ENCODE measurements at places on chromosomes 13 and 19.

DNA sequence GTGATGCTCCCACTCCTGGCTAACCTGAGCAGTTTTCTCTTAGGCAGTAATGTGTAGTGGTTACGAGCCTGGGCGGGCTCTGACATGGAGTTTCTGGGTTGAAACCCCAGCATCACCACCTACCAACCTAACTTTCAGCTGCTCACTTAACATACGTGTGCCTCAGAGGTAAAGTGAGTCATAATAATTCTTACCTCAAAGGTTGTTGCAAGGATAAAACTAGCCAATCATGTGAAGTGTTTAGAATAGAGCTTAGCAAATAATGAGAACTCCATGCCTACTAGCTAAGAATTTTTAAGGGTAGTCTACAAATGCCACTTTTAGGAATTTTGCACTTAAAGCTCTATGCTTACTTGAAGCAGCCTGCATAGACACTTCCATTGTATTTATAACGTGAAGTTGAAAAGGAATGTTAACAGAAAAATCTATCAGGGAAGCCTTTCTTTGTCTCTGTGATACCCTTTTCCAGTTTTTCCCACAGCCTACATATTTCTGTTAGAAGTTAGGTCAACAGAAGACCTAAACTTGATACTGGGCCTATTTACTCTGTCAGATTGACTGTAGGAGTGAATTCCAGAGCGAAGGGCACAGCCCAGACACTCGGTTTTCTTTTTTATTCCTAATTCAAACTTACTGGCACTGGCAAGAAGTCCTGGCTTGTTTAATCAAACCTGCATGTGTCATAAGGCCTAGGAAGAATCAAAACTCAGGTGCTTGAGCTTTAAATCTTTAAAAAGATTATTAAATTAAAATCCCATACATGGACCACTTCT lies 90.7 kb downstream of the FREM2 start:
- no peak for DNase-seq

GRCh38 chr19:16417660-16418596 lies 53.8 kb downstream of the EPS15L1 start:
- peak; percentile 79 for DNase-seq

GRCh38 chr13:100602493-100603111 lies 14.0 kb upstream of the GGACT start:
- no peak for DNase-seq

- DNase-seq: no peak
These were observed 210.5 kb downstream of the GPC6 start for GRCh38 chr13:93437081-93437480.

GRCh38 chr13:41459432-41460073 lies 2.2 kb downstream of the RGCC start:
- DNase-seq: no peak

DNA sequence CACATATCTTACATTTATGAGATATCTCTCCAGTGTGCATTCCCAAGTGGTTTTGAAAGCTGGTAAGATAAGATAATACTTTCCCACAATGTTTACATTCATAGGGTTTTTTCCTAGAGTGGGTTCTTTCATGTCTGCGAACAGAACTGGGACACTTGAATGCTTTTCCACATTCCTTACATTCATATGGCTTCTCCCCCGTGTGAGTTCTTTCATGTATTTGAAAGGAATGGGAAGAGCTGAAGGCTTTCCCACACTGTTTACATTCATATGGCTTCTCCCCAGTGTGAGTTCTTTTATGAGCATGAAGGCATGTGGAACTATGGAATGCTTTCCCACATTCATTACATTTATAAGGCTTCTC lies 19.7 kb downstream of the ZNF433 start:
- no peak for DNase-seq

DNA sequence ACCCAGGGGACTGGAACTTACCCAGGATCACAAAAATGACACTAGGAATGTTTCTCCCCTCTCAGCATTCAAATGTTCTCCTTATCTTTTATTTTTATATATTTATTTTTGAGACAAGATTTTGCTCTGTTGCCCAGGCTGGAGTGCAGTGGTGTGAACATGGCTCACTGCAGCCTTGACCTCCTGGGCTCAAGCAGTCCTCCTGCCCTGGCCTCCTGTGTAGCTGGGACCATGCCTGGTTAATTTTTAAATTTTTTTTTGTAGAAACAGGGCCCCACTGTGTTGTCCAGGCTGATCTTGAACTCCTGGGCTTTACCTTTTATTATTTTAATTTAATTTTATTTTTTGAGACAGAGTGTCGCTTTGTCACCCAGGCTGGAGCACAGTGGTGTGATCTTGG lies 108.2 kb downstream of the PCCA start:
- no peak for DNase-seq

DNA sequence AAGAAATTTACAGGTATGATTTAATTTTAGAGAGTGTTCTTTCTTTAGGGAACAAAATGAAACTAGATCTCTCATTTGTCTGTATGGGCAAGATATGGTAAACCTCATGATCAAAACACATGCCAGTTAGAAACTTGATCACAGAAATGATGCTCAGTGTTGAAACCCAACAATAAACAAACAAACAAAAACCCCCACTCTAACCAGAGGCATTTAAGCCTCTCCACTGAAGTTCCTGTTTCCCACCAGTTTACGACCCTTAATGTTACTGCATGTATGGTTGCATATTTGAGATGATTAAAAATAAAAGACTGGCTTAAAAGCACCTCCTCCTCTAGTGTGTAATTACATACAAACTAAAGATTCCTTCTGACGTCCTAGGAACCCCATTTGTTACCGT lies 293.3 kb upstream of the MAB21L1 start:
- no peak for DNase-seq

DNA sequence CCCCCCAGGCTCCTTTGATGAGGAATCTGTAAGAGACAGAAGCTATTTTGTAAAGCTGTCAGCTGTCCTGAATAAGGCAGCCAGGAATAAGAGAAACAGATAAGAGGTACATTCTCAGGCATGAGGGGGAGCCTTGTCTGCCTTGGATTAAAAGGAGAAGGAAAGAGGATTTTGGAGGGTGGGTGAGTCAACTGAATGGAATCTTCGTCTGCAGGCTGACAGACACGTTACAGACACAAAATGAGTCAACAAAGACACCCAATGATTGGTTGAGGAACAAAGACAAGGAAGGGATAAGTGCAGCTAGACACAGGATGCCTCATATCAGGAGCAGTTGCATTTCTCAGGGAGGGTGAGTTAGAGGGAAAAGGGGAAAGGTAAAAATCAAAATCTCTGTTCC lies 162.5 kb downstream of the OLFM4 start:
- DNase-seq: no peak

- DNase-seq: peak; percentile 84
These were observed 5.5 kb upstream of the ADAMTS10 start for GRCh38 chr19:8615813-8616596.

- peak; percentile 67 for DNase-seq
These were observed 798 bp downstream of the SLC1A5 start for GRCh38 chr19:46787331-46788261.

DNA sequence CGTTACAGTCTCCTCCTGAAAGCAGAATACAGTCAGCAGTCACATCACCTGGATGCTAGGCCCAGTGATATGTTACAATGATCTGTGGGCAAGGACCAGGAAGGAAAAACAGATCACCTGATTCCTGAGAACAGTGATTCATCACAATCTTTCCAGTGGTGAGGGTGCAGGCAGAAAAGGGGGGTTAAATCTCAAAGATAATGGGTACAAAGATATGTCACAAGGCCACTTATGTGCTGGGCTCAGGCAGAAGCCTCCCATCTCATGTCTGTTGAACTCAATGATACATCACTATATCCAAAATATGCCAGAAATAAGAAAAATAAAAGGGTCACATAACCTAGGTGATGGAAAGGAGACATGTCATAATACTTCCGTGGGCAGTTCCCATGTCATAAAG lies 10.8 kb upstream of the ZNF91 start:
- no peak for DNase-seq

- DNase-seq: no peak
These were observed 57.1 kb upstream of the HTR2A start for GRCh38 chr13:46953941-46954340.

DNA sequence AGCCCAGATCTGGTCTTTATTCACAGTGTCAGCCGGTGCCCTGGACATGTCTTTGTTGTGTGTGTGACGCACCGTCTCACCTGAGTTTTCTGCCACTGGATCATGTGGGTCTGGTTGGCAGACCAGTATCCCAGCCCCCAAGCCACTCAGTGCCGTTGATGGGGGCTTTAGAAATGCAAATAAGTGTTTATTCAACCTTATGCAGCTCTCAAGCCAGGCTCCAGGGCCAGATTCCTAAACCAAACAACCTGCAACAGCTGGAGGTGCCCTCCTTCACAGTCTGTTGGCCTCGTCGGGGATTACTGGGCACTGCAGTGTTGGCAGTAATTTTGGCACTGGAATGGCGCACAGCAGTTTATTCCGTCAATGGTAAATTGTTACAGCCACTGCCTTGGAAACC lies 21.6 kb downstream of the FAM124A start:
- no peak for DNase-seq

- DNase-seq: no peak
These were observed 5.1 kb downstream of the TBCB start for GRCh38 chr19:36120092-36120983.

DNA sequence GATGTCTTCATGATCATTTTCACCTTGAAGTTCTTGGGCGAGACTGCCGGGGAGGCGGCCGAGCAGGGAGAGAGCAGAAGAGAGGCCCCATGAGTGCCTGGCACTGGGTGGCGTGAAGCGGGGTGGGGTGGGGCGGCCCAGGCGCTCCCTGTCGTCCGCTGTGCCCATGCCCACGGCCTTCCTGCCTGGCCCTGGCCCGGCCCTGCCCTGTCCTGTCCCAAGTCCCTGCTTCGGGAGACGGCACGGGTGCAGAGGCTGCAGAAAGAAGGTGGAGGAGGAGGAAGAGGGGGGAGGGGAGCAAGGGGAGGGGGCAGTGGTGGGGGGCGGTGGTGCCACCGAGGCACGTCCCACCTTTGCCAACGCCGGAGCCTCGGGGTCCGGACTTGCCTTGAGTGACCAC lies 118.4 kb downstream of the PTPRS start:
- no peak for DNase-seq

GRCh38 chr13:32310134-32310706 lies 4.9 kb downstream of the ZAR1L start:
- DNase-seq: peak; percentile 85

GRCh38 chr13:99045396-99045795 lies 67.5 kb upstream of the DOCK9 start:
- no peak for DNase-seq

GRCh38 chr19:40178756-40179155 lies 12.5 kb upstream of the MAP3K10 start:
- DNase-seq: no peak

DNA sequence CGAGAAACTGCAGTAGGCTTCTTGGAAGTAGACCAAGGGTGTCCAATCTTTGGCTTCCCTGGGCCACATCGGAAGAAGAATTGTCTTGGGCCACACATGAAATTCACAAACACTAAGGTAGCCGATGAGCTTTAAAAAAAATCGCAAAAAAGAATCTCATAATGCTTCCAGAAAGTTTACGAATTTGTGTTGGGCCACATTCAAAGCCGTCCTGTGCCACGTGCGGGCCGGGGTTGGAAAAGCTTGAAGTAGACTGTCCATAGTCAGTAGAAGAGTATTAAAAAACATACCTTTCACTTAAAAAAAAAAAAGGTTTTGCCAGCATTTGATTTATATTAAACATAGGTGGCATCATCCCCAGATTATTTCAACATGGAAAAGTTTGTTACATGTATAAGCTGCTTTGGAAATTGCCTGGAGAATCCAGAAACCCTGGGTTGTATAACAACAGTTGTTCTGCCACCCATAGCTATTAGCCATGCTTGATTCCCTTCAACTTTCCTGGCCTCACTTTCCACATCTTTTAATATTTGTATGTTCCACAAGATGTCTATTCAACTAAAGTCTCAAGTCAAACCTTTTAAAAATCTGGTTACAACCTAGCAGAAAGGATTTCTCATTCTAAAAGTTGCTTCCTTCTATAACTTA lies 1.0 kb downstream of the IFT88 start:
- DNase-seq: no peak

DNA sequence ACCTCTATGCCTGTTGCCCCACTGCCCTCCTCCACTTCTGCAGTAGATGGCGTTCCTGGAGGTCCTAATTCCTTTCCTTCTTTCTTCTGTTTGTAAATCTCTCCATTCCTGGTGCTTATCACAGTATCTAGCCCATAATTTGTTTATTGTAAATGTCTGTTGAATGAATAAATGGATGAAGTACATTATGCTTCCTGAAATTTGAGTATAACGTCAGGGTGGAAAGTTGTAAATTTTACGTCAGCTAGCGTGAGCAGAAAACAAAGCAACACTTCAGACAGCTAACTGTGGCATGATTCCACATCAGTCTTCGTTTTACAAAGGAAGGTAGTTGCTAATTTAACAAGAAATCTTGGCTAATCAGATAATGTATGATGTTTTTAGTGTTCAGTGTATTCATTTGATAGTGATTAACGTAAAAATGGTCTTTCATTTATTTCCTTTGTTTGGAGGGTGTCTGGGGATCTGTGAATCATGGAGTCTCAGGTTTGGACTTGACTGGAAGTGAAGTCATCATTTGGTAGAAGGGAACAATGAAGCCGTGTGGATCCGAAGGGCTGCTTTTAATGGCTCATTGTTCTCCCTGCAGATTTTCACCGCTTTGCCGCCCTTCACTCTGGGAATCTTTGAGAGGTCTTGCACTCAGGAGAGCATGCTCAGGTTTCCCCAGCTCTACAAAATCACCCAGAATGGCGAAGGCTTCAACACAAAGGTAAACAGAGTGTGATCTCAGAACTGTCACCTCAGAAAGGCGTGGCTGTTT lies 215.1 kb downstream of the SHISA2 start:
- DNase-seq: no peak

DNA sequence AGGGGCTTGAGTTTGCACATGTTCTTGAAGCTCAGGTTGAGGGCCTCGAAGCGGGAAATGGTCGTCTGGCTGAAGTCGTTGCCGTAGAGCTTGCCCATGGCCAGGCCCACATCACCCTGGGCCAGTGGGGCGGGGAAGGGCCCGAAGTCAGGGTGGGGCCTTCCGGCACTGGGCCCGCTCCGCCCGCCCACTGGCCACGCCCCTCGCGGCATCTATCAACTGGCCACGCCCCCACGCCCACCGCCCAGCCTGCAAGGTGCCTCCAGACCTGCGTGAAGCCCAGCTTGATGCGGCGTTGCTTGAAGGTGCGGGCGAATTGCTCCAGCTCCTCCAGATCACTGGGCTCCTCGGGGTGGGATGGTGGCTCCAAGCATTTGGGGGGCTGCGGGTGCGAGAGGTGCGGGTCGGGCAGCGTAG lies 19.9 kb downstream of the ZNF574 start:
- DNase-seq: peak; percentile 22

- no peak for DNase-seq
These were observed 816 bp downstream of the SPRED3 start for GRCh38 chr19:38389101-38389925.

- DNase-seq: no peak
These were observed 88.7 kb upstream of the PCDH9 start for GRCh38 chr13:67318860-67319259.

- peak; percentile 48 for DNase-seq
These were observed 2.3 kb upstream of the TPM4 start for GRCh38 chr19:16073988-16074387.

GRCh38 chr19:34173193-34173956 lies 1.1 kb downstream of the LSM14A start:
- peak; percentile 52 for DNase-seq
